ENCODE measurements at places on chromosomes 13 and 19.

- peak; percentile 65 for ATAC-seq
Observed at GRCh38 chr13:43335764-43336163, 312.4 kb downstream of the DNAJC15 start.

GRCh38 chr19:47511681-47512080, 3.2 kb downstream of the NAPA start:
- no peak for ATAC-seq

- ATAC-seq = no peak
Observed at GRCh38 chr13:112742583-112742982, 52.7 kb downstream of the ATP11A start.

- ATAC-seq = no peak
Observed at GRCh38 chr13:94188201-94188854, 291.2 kb downstream of the DCT start.

DNA sequence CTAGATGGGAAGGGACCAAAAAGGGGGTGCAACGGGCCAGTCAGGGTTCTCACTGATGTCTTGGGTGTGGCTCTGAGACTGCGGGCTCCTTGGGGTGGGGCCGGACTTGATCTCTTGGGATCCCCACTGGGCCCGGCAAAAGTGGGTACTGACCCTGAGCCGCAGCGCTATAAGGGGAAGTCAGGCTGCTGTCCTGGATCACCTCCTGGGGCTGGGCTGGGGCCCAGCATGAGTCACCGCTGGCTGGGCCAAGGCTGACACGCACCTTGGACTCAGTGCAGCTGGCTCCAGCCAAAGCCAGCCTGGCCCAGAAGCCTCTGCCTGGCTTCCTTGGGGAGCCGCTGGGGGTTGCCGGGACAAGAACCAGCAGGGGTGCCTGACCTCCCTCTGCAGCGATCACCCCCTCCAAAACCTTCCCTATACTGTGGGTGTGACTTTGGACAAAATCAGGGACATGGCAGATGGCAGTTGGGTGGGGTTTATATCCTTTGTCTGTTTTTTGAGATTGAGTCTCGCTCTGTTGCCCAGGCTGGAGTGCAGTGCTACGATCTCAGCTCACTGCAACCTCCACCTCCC, 617 bp upstream of the IQCN start:
- ATAC-seq = peak; percentile 81

- no peak for ATAC-seq
Observed at GRCh38 chr13:40983725-40984667, 35.1 kb downstream of the ELF1 start.

GRCh38 chr13:32790731-32791130, 204.5 kb downstream of the PDS5B start:
- no peak for ATAC-seq

DNA sequence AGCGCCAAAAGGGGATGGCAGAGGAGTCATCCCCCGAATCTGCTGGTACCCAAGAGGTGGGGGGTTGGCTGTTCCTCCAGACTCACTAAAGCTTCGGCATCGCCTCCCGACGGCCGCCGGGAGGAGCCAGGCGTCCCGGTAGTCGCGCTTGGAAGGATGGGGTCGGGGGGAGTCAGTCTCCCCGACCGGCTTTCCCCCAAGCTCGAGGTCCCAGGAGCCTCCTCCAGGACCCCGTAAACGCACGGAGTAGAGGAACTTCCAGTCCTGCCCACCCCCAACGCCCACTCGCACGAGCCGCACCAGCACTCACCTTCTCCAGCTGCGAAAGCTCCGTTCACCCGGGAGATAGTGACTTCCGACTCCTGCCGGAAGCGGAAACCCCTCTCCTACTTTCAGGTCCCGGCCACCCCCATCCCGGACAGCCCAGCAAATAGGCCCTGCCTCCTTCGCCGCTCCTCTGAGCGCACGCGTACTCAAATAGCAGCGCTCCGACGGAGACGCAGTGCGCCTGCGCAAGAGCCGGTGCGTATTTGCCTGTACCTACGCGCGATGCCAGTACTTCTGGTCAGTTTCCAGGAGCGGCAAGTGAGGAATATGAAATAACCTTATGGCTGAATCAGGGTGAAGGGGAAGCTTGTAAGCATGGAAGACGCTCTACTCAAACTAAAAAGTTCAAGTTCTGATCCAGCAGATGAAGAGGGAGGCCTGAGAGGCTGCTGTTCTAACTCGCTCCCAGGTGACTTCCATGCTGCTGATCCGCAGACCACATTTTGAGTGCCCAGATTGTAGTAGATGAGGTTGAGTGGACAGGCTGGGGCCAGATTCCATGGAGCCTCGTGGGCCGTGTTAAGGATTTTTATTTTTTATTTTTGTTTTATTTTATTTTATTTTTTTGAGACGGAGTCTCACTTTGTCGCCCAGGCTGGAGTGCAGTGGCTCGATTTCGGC, at the start of gene ELOF1:
TSS of gene ELOF1 (minus strand) at position 350 of the 948 bp plus-strand sequence. CDS start 4,883 bp downstream, outside the sequence.
- ATAC-seq = peak; percentile 99

DNA sequence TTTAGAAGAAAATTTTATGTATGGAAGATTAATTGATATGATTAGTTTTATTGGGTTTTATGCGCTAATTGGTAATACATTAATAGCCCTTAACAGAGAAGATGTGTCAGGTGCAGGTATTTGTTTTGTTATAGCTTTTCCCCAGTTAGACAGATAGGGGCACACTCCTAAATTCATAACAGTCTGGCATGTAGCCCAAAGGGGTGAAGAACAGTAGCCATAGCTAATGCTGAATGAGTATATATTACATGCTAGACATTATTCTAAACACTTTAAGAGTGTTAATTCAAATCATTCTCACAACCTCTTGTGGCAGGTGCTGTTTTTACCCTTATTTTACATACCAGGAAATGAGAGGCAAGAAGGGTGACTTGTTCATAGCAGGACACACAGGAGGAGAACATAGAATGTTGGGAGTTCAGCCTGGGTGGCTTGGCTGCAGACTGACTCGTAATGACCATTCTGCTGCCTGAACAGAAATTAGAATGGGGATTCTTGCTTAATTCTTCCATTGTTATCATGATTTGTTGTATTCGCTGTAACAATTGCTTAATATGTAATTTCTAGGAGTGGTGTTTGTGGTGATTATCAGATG, 20.1 kb downstream of the PCCA start:
- ATAC-seq = no peak

DNA sequence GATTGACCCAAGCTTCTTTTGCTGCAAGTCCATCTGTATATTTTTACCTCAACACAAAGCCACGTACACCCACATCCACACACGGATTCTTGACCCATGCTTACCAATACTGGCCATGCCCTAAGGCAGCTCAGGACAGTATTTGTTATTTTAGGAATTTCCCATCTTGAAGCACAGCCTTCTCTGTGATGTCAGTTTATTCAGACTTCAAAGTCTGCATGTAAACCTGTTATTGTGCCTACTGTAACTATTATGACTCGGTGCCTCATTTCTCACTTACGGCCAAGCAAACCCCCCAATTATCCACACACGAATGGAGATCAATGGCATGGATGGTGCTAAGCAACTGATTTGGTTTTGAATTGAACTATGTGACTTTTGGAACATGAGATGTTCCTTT, 17.5 kb downstream of the CLDN10 start:
- no peak for ATAC-seq

GRCh38 chr13:21078501-21078900, 17.1 kb upstream of the LATS2 start:
- no peak for ATAC-seq

- ATAC-seq = peak; percentile 75
Observed at GRCh38 chr13:24148414-24149235, 11.9 kb upstream of the SPATA13 start.

- no peak for ATAC-seq
Observed at GRCh38 chr13:99085139-99085807, 107.4 kb upstream of the DOCK9 start.

- ATAC-seq = no peak
Observed at GRCh38 chr13:31537052-31537451, 202.3 kb upstream of the RXFP2 start.

DNA sequence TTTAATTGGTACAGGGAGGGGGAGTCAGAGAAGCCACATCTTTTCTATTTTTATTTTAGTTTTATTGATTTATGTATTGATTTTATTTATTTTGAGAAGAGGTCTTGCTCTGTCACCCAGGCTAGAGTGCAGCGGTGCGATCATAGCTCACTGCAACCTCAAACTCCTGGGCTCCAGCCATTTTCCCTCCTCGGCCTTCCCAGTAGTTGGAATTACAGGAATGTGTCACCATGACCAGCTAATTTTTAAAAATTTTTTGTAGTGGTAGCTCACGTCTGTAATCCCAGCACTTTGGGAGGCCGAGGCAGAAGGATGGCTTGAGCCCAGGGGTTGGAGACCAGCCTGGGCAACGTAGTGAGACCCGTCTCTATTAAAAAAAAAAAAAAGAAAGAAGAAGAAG, 4.1 kb downstream of the IL27RA start:
- no peak for ATAC-seq

DNA sequence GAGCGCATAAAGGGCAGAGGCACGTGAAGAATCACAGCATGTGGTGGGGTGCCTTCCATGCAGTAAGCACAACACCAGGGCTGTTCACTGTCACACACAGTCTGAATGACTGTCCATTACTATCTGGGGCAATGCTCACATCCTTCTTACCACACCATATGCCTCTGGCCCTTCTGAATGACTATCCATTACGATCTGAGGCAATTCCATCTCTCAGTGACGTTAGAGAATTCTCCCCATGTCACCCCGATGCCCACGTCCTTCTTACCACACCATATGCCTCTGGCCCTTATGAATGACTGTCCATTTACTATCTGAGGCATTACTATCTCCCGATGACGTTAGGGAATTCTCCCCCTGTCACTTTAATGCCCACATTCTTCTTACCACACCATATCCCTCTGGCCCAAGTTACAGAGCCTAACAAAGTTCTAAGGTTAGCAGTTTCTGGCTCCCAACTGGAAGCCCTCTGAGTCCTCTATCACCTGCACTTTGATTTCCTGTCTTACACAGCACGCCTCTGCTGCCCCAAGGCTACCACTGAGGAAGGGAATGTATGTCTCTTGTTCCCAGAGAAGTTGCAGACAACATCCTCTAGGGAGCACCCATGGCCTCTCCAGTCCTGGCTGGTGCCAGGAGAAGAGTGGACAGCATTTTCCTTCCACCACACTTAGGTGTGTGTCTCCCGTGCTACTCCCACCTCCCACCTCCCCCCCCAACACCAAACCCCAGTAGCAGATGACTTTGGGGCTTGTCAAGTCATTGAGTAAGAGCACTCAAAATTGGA, 154.8 kb downstream of the COG6 start:
- ATAC-seq = no peak

DNA sequence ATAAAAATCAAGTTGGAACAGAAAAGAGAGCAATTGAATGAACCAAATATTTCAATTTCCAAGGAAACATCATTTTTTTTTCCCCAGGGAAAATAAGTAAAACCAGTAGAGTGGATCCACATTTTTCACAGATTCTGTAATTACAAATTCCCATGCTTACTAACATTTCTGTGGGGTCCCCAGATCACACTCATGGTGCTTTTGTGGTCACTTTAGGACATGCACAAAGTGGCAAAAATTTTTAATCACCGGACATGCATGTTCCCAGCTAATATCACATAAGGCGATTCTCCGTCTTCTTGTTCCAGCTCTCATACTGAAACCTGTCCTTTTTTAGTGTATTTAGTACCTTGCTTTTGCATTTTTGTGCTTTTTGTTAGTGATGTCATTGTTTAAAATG, 748.2 kb upstream of the SLITRK1 start:
- ATAC-seq = no peak

GRCh38 chr19:53328967-53329366, 4.6 kb upstream of the ZNF845 start:
- ATAC-seq = peak; percentile 39

- ATAC-seq = no peak
Observed at GRCh38 chr13:101612735-101613134, 160.3 kb downstream of the ITGBL1 start.

GRCh38 chr19:6276447-6276846, 3.3 kb downstream of the MLLT1 start:
- no peak for ATAC-seq

Data from gastroesophageal sphincter (tissue), 4 donors.